ENCODE measurements at places on chromosomes 11 and 22.

- no peak for DNase-seq
These were observed 59.6 kb upstream of the PPARA start for GRCh38 chr22:46090631-46091201.

DNA sequence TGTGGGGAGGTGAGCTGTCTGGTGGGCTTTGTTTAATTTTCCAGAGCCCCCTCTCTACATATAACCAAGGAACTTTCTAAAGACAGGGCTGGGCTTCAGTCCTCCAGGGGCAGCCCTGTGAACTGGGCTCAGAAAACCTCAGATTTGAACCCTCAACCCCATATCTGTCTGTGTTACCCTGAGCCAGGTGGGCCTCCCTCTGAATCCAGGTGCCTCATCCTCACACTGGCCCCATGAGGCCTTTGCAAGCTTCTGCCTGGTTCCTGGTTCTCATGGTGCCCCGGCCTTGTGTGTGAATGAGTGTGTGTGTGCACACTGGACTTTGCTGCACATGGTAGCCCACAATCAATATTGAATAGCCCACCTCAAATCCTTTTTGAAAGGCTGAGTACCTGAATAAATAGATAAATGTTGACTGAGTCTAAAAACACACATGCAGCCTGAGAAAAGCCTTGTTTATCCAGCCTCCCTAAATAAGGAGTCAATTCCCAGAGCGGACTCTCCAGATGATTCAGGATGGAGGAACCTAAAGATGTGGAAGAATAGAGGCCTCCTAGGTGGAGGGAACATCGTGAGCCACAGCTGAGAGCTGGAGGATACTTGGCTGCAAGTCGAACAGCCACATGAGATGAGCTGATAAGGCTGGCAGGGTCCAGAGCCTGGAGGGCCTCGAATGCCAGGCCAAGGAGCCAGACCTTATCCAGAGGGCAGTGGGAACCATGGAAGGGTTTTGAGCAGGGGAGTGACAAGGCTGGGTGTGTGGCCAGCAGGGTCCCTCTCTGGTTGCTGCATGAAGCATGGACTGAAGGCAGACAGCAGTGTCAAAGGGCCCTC lies 28.1 kb upstream of the P2RY2 start:
- no peak for DNase-seq

- no peak for DNase-seq
These were observed 70.2 kb upstream of the LMO1 start for GRCh38 chr11:8333811-8334401.

DNA sequence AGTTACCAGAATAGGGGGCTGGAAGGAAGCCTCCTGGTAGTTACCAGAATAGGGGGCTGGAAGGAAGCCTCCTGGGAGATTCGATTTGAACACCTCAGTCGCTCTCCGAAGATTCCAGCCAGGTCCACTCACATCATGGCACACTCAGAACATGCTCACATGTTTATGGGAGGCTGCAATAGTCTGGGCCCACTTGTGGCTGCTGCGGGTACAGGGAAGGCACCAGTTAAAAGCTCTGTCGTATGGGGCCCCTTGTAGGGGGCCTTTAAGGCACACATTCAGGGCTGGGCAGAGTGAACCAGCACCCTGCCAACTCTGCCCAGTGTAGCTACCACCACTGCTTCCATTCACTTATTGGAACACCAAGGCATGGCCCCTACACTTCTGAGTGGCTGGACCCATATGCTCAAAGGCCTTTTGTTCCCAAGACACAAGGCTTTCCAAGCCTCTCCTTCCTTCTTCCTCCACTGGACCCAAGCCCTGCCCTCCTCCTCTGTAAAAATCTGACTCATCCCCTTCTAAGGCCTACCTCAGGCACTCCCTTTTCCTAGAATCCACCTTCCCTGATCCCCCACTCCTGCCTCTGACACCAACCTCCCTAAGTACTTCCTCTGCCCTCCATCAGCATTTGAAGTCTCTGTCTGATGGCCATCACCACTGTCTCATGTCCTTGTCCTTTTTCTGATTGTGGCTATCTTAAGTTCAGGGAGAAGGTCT lies 28.0 kb downstream of the USP35 start:
- DNase-seq, result no peak

- DNase-seq, result no peak
These were observed 390.6 kb downstream of the SOX6 start for GRCh38 chr11:15965562-15966250.

GRCh38 chr22:27175021-27175838 lies 517.8 kb downstream of the MIAT start:
- no peak for DNase-seq

- no peak for DNase-seq
These were observed 37.9 kb downstream of the PAK1 start for GRCh38 chr11:77435972-77436371.

DNA sequence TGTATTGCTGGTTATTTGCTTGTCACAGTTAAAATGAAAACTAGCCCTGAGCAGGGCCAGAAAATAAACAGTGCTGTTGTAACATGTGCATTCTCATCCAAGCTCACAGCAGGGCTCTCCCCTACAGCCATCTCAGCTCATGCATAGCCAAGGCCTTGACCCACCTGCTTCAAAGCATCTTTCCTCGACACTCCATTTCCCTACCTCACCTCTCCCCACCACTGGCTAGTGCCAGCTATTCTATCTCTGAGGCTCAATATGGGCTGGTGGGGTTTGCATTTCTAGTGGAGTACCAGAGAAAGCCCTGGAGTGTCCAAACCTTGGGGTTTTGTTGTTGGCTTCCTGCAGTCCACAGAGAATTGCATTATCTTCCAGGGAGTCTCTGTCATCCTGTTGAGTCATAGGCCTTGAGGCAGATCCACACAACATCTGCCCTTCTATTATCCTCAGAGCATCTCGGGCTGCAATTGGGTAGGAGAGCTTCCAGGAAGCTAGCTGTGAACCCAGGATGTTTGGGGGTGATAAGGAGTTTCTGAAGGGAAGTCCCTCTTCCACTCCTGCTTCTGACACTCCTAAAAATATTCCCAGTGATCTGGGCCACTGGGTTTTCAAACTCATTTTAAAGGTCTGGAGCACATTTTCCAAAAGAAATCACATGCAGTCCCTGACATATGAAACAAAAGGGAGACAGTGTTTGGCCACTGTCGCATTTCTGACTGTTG lies 36.1 kb upstream of the AMOTL1 start:
- peak; percentile 69 for DNase-seq

GRCh38 chr11:21810650-21811049 lies 382.2 kb upstream of the ANO5 start:
- DNase-seq, result no peak

GRCh38 chr11:25593221-25593620 lies 738.7 kb upstream of the ANO3 start:
- DNase-seq, result no peak

GRCh38 chr11:67321313-67321871 lies 18.1 kb downstream of the SSH3 start:
- no peak for DNase-seq

Measured in amniotic stem cell (primary cell).